ENCODE measurements at places on chromosomes 3 and 15.
A peak's percentile ranks its signal among the peaks of the same experiment; 100 is the strongest.

DNA sequence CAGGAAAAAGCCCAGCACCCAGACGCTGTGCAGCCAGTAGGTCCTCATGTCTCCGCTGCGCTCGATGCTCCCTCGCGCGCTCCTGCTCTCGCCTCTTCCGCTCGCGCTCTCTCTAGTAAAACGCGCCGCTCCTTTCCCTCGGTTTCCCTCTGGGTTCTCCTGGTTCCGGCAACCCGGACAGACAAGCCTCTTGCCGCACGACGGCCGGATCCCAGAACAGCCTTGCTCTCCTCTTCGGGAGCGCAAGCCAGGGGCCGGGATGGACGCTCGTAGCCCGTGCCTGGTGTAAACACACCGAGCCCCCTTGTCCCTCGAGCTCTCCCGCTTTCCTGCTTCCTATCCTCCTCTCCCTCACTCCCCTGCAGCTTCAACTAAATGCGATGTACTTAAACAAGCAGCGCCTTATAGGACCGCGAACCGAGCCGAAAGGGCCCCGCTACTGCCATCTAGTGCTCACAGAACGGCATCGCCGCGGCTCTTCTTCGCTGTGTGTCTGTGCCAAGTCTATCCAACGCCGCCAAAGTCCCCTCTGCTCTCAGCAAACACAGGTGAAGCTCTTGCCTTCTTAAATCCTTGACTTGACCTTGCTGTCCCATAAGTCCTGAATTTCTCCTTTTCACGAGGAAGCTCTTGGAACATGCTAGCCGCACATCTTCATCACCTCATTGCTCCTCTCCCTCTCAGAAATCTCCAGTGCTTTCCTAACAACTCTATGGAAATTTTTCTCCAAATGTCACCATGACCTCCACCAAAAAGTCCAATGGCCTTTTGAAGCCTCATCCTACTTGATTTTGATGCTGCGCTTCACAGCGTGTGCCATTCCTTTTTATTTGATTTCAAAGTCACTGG is 1037.2 kb downstream of the IGSF11 start:
- H3K4me1 ChIP-seq, result peaks cover 6% of the 10 kb centered on the region
- H3K36me3 ChIP-seq, result no peaks in the 10 kb centered on the region
- H3K27me3 ChIP-seq, result peaks cover 6% of the 10 kb centered on the region
- peak overlapping the region; percentile 38 for H3K4me3 ChIP-seq

GRCh38 chr15:43214592-43215295 is 6.1 kb downstream of the EPB42 start:
- no peak for DNase-seq
- no peaks in the 10 kb centered on the region for H3K27me3 ChIP-seq
- no peaks in the 10 kb centered on the region for H3K36me3 ChIP-seq

DNA sequence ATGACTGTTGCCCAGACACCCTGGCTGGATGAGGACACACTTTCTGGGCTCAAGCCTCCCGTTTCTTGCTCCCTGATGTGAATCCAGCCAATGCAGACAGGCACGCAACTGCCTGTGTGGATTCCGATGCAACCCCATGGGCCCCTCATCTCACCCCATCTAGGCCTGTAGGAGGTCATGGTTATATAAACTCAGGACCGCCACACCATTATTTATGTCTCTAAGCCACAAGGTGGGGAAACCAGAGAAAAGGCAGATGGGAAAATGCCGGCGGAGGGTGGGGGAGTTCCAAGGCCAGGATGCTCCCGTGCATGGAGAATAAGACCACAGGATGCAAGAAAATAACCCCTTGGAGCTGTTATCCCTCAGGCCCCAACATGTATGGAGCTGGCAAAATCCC is 2.0 kb downstream of the MESP1 start:
- H3K27me3 ChIP-seq, result no peaks in the 10 kb centered on the region
- no peaks in the 10 kb centered on the region for H3K4me1 ChIP-seq
- DNase-seq, result no peak
- H3K4me3 ChIP-seq, result no peak overlapping the region
- H3K27ac ChIP-seq, result no peak overlapping the region

DNA sequence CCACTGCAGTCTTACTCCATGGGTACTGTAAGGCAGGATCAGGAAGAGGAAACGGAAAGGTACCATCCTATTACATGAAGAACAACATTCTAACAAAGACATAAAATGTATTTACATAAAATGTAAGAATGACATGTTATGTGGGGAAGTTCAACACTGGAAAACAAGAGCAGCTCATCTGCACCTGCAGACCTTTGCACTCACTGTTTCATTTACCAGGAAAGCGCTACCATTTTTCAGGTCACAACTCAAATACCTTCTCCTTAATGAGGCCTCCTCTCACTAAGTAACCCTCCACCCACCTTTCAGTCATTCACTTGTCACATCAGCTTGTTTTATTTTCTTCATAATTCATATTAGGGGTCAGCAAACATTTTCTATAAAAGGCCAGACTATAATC is 2.6 kb downstream of the TMCC1 start:
- no peak overlapping the region for H3K27ac ChIP-seq
- H3K4me1 ChIP-seq, result peaks cover 28% of the 10 kb centered on the region
- no peak overlapping the region for H3K4me3 ChIP-seq

GRCh38 chr15:96428742-96429141 is 98.2 kb downstream of the NR2F2 start:
- no peak overlapping the region for H3K27ac ChIP-seq
- no peak for DNase-seq
- H3K36me3 ChIP-seq, result no peaks in the 10 kb centered on the region
- H3K4me3 ChIP-seq, result no peak overlapping the region

DNA sequence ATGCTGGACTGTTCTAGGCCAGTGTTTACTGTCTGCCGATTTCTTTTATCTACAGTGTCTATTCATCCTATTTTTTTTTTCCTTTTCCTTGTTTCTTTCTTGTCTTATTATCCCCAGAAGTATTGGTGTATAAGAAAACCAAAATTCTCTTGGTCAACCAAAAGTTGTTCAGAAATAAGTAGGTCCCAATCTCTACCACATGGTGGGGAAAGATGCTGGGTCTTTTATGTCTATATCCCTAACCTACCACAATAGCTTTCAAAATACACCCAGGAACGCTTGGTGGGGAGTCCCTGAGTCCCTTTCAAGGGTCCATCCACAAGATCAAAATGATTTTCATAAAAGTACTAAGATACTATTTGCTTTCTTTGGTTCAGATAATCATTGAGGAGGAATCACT is 225.6 kb downstream of the CLSTN2 start:
- H3K27me3 ChIP-seq, result no peaks in the 10 kb centered on the region
- DNase-seq, result no peak
- no peak overlapping the region for H3K4me3 ChIP-seq
- no peaks in the 10 kb centered on the region for H3K36me3 ChIP-seq
- H3K4me1 ChIP-seq, result no peaks in the 10 kb centered on the region

DNA sequence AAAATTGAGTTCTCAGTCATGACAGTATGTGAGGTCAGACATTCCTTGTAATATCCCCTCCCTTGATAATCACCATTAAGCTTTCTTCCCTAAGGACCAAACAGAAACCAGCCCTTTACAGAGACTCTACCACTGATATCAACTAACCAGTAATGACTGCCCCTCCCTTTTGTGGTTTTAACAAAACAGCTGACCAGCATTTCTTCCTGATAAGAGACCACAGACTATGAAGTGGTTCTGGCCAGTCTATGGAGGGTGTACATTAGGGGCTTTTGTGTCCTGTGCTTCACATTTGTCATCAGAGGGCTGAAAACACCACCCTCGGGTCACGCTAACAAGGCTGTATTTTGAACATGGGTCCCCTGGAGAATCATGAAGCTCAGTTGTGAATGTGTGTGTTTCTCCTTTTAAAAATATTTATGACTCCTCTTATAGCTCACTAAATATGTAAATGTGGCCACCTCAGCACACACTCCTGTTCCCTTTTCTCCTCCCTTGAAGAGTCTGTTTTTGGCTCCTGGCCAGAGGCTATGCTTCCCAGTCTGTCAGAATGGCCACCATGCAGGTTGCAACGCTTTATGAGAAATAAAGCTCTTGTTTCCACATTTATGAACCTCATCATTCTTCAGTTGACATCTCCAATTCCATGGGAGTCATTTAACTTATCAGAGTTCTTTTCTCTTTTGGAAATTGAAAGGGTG is 239.3 kb downstream of the CPNE4 start:
- peaks cover 5% of the 10 kb centered on the region for H3K4me1 ChIP-seq
- H3K27ac ChIP-seq, result no peak overlapping the region
- H3K27me3 ChIP-seq, result peaks cover 5% of the 10 kb centered on the region
- no peak overlapping the region for H3K4me3 ChIP-seq
- DNase-seq, result no peak

DNA sequence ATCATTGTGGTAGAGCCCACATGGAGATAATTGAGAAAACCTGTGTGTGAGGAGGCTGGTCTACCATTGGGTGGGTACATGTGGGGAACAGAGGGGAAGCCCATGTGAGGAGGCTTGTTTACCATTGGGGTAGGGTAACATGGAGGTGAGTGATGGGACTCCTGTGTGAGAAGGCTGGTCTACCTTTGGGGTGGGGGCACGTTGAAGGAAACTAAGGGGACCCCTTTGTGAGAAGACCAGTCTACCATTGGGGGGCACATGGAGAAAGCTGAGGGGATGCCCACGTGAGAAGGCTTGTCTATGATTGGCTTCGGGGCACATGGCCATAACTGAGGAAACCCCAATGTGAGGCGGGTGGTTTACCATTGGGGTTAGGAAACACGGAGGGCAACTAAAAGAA is 158.5 kb downstream of the FBLN2 start:
- H3K4me1 ChIP-seq, result no peaks in the 10 kb centered on the region
- no peaks in the 10 kb centered on the region for H3K36me3 ChIP-seq
- no peak overlapping the region for H3K4me3 ChIP-seq
- H3K27ac ChIP-seq, result no peak overlapping the region

GRCh38 chr3:35439663-35440062 is 199.7 kb upstream of the ARPP21 start:
- H3K27me3 ChIP-seq, result no peaks in the 10 kb centered on the region
- H3K4me1 ChIP-seq, result no peaks in the 10 kb centered on the region
- H3K36me3 ChIP-seq, result no peaks in the 10 kb centered on the region

- no peak overlapping the region for H3K4me3 ChIP-seq
- H3K4me1 ChIP-seq, result no peaks in the 10 kb centered on the region
- H3K27me3 ChIP-seq, result no peaks in the 10 kb centered on the region
- H3K27ac ChIP-seq, result no peak overlapping the region
- H3K36me3 ChIP-seq, result no peaks in the 10 kb centered on the region
Measured at GRCh38 chr3:20307383-20307782, 121.4 kb upstream of the SGO1 start.

DNA sequence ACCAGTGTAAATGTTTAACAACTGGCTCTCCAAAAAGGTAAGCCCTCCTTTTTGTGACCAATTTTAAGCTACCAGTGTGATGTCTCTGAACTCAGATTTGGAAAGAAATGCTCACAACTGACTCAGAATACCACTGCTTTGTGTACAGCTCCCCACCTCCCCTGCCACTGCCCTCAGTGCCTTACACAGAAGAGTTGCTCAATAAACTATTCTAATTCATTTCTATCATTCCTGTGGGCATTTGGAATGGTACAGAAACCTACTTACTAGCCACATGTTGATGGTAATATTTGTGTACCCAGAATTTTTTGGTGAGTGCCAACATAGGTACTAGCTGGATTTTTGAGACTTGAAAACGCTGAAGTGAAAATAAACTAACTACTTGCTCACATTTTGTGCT is 16.0 kb downstream of the LRRN1 start:
- no peak overlapping the region for H3K4me3 ChIP-seq
- H3K36me3 ChIP-seq, result no peaks in the 10 kb centered on the region
- H3K27me3 ChIP-seq, result no peaks in the 10 kb centered on the region
- DNase-seq, result no peak
- H3K27ac ChIP-seq, result no peak overlapping the region

DNA sequence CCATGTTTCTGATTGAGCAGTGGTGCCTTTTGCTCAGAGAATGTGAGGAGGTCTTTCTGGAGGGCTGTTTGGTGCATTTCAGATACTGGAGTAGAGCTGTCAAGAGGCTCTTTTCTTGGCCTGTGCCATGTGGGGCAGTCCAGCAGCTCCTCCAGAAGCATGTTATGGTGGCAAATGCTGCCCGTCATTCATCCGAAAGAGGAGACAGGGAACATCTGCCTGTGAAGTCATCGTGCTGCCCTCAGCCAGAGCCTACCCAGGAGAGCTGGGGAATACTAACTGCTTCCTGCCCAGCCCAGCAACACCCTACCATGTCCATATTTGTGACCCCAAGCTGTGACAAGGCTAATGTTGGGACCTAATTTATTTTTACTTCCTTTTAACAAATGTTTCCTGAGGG is 82.2 kb upstream of the SLC6A6 start:
- H3K36me3 ChIP-seq, result no peaks in the 10 kb centered on the region
- no peak overlapping the region for H3K27ac ChIP-seq
- H3K4me1 ChIP-seq, result no peaks in the 10 kb centered on the region

DNA sequence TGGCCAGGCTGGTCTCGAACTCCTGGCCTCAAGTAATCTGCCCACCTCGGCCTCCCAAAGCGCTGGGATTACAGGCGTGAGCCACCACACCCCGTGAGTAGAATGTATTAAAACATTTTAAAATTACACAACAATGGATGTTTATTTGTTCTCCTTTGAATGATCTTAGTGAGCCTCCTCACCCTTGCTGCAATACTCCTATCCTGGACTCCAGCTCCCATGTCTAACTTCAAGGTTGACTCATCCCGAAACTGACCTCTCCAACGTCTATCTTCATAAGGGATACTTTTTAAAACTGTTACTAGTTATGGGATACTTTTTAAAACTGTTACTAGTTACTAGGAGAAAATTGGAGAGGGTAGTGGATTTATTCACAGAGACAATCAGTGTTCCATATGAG is 17.8 kb upstream of the RHCG start:
- H3K27ac ChIP-seq, result no peak overlapping the region
- H3K4me1 ChIP-seq, result no peaks in the 10 kb centered on the region
- H3K4me3 ChIP-seq, result no peak overlapping the region
- H3K36me3 ChIP-seq, result no peaks in the 10 kb centered on the region
- no peak for DNase-seq

DNA sequence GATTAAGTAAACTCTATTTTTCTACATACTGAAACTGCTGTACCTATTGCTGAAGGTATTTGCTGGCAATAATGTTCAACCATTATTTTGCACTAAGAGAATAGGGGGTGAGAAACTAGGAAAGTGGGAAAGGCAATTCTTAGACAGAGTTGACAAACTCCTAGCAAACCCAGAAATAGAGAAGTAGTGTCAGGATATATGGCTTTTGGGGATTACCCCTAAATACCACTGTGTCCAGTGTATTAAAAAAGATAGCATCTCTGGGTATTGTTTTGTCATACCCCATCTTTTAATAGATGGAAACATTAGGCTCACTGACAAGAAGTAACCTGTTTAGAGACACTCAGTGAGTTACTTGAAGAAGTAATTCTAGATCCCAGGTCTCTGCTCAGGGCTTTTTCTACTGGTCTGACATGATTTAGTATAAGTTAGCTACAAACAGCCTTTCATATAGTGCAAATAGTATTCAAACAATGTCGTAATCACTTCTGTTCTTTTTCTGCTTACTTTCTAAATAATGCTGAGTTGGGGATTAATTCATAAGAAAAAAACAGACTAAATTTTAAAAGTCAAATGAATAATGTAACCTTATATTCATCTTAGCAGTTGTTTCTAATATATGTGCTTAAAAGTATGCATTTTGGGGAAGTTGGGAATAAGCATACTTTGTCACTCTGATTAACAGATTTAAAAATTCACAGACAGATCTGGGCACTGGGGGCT is 107.2 kb downstream of the IL1RAP start:
- DNase-seq, result no peak
- peaks cover 11% of the 10 kb centered on the region for H3K36me3 ChIP-seq
- no peaks in the 10 kb centered on the region for H3K27me3 ChIP-seq
- no peak overlapping the region for H3K27ac ChIP-seq
- H3K4me1 ChIP-seq, result peaks cover 12% of the 10 kb centered on the region
- H3K4me3 ChIP-seq, result no peak overlapping the region
